Heart left ventricle (tissue), 16 donors: ENCODE measurements at places on chromosomes 12 and 14. TPM values are rescaled to one million over a fixed set of nuclear protein-coding genes. Genes with fewer than 3 reads are reported as not detected.

Gene NRXN3
- 0.77 TPM for total RNA-seq

Gene PPP1R3E
- 4.8 TPM for total RNA-seq

Gene NOVA1
- total RNA-seq = 3.8 TPM

Gene IFT81
- total RNA-seq = 9.8 TPM

Gene SLC25A47
- not detected for total RNA-seq

Gene HECTD1
- 145 TPM for total RNA-seq

Gene LYSET
- total RNA-seq = 8.8 TPM

Gene GNPNAT1
- total RNA-seq = 10.6 TPM

Gene OR11H7
- total RNA-seq = not detected

Gene HRK
- total RNA-seq = 0.20 TPM

Gene TRHDE
- total RNA-seq = 0.19 TPM

DNA sequence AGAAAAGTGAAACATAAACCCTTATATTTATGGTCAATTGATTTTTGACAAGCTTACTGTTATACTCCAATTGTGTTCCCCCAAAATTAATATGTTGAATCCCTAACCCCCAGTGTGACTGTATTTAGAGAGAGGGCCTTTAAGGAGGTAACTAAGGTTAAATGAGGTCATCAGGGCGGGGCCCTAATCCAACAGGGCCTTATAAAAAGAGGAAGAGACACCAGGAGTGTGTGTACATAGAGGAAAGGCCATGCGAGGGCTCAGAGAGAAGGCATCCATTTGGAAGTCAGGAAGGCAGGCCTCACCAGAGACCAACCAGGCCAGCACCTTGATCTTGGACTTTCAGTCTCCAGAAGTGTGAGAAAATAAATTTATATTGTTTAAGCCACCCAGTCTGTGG is 6.5 kb upstream of the VTI1B start:
- DNase-seq = no peak

DNA sequence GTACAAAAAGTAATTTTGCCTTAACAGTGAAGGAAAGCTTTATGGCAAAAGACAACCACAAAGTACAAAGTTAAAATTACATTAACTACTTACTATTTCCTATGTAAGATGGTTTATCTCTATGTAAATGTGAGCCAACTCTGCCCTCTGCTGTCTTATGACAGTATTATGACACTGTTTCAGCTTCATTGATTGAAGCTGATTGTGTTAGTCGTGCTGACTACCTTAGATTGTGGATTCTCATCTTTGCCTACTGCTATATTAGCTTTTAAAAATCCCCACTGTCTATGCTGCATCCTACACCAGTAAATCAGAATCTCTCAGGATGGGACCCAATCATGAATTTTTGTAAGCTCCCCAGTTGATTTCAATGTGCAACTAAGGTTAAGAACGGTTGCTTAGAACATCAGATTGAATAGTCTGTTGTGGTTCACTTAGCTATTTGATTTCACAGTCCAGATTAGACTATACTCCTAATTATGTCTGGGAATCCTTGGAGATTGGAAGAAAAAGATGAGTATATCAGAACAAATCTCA is 12.2 kb upstream of the SPTB start:
- no peak for DNase-seq

DNA sequence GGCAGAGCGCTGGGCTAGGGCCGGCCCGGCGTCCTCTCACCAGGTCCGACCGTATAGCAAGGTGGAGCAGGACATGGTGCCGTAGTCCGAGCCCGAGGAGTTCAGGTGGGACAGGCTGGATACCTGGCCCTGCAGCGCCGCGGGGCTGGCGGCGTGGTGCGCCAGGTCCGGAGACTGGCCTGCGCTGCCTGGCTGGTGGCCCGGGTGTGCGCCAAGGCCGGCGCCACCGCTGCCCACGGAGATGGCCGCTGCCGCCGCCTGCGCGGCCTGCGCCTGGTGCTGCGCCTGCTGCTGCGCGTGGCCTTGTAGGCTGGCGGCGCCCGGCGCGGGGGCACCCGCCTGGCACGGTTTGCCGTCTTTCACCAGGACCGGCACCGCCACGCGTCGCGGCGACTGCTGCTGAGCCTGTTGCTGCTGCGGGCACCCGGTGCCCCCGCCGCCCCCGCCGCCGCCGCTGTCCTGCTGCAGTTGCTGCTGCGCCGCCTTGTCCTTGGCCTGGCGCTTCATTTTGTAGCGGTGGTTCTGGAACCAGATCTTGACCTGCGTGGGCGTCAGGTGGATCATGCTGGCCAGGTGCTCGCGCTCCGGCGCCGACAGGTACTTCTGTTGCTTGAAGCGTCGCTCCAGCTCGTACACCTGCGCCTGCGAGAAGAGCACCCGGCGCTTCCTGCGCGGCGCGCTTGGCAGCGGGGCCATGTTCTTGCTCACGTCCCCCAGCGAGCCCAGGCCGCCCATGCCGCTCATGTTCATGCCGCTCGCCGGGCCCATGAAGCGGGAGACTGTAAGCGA is 2.6 kb downstream of the NKX2-1 start:
- DNase-seq = no peak

- peak; percentile 32 for DNase-seq
Observed at GRCh38 chr12:94587266-94588241, 62.8 kb downstream of the TMCC3 start.

DNA sequence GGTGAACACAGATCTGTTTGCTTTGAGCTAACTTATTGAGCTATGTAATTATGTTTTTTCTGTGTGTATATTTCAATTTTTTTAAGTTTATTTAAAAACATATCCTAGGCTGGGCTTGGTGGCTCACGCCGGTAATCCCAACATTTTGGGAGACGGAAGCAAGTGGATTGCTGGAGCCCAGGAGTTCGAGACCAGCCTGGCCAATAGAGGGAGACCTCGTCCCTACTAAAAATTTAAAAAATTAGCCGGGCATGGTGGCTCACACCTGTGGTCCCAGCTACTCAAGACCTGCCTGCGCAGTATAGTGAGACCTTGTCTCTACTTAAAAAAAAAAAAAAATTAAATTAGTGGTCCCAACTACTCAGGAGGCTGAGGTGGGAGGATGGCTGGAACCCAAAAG is 16.2 kb upstream of the RNASE1 start:
- DNase-seq = no peak

DNA sequence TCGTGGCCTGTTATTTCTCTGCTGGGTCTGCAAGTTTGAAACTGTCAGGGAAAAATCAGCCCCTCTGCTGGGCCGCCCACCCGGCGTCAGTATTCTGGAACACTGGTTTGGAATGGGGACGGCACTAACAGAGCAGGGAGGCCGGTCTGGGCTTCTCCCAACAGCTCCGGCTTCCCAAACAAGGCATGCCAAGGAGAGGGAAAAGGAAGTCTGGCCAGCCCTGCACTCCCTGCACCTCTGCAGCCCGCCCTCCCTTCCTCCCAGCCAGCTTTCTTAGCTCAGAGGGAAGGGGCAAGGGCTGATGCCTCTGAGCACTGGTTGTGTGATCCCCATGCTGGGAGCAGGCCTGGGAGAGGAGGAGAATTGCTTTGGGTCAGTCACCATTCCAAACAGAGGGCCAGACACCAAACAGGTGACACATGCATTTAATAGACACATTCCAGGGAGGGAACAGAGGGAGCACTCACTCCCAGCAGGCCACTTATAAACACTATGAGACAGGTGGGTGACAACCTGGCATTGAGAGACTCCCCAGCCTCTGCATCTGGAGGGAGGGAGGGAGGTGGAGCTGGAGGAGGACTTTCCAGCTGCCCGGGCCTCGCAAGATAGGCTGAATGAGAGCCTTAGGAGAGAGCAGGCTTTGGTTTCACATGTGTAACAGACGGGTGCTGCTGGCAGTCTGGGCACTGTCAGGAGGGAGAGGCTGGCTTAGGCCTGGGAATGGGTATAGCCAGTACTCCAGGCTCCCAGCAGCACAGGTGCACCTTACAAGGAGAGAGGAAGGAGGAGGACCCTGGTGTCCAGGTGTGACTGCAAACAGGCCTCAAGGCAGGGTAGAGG is 10.3 kb downstream of the KRT75 start:
- DNase-seq = no peak

- DNase-seq = no peak
Observed at GRCh38 chr12:28427046-28427445, 236.8 kb downstream of the CCDC91 start.

GRCh38 chr12:108678104-108678730 is 44.5 kb upstream of the SELPLG start:
- DNase-seq = no peak

- DNase-seq = no peak
Observed at GRCh38 chr14:92641306-92641705, 107.1 kb downstream of the LGMN start.

DNA sequence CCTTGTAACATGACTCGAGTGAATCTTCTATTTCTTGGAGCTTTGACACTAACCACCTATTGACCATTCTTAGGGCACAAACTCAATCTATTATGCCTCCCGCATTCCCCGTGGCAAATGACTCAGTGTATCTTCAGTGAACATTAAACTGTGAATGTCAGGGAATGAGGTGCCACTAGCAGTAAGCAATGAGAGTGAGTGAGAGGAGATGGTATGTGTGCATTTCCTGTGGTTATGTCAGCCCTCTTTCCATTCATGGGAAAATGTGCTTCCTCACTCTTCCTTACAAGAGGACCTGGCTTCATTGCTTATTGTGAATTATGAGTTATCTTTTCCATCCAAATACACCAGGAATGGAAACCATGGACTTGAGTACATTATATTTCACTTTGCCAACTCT is 229.2 kb downstream of the EMP1 start:
- no peak for DNase-seq

- no peak for DNase-seq
Observed at GRCh38 chr12:2794191-2794735, 507 bp upstream of the FKBP4 start.

GRCh38 chr12:52837413-52837741 is 3.3 kb upstream of the KRT79 start:
- no peak for DNase-seq

DNA sequence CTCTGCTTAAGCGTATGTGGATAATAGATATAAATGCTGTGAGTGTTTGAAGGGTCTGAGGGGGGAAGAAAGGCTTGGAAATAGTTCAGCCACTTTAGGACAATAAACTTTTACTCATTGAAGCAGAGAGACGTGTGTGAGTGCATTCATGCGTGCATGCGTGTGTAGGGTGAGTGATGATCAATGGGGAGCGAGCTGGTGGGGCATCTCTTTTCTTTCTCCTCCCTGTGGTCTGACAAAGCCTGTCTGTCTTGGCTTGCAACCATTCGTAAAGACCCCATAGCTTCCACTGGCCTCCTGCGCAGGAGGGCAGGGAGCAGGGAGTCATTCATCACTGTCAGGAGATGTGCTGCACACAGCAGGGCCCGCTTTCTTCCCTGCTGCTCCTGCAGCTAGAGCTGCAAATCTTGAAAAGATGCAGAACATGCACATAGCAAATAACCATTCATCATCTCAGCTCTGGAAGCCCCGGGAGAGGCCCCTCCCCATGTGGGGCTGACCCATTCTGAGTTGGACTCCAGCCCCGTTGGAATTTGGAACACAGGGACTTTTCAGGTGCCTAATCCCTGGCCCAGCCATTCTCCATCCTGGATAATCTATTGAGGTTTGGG is 223.2 kb downstream of the PPM1H start:
- DNase-seq = no peak

GRCh38 chr12:57138526-57139272 is 8.7 kb downstream of the LRP1-AS start:
- peak; percentile 91 for DNase-seq

DNA sequence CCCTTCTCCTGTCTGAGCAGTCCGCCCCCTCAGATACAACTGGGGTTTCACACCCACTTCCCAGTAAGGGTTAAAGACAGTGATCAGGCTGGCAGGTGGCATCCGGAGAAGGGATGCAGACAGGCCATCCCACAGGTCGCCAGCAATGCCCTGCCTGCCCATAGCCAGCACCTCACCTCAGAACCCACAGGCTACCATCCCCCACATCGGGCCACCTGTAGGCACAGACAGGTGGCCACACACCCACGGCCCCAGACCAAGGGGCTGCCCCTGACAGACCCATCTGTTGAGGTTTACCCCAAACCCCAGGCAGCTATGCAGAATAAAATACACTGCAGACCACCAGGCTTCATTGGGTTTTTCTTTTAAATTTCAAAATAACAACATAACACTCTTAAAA is 57.5 kb downstream of the CCNK start:
- DNase-seq = no peak

- DNase-seq = no peak
Observed at GRCh38 chr12:68883151-68883550, 49.8 kb downstream of the CPM start.

- no peak for DNase-seq
Observed at GRCh38 chr12:98741196-98741555, 96.1 kb downstream of the APAF1 start.

GRCh38 chr12:47821346-47821706 is 1.6 kb upstream of the HDAC7 start:
- no peak for DNase-seq

GRCh38 chr12:20055856-20056255 is 312.5 kb upstream of the PDE3A start:
- DNase-seq = no peak

GRCh38 chr12:4270831-4271716 is 2.5 kb upstream of the CCND2 start:
- DNase-seq = peak; percentile 66

DNA sequence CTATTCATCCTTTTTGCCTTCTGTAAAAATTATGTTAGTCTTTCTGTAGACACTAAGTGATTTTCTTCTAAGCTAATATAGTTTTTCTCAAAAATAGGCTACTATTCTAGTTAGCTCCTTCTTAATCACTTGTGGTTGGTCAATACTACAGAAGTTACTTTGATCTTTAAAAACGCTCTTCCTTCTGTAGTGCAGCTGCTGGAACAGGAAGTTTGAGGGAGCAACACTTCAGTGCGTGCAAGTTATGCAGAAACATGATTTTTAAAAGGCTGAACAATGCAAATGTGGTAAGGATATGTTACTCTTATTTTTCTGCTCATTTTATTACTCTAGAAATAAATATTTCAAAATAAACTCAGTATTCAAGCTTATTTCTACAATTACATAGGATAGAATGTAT is 11.1 kb upstream of the RERGL start:
- DNase-seq = no peak

GRCh38 chr14:55938249-55938791 is 179.9 kb upstream of the PELI2 start:
- peak; percentile 64 for DNase-seq

GRCh38 chr12:71948390-71948789 is 9.7 kb downstream of the TPH2 start:
- no peak for DNase-seq

DNA sequence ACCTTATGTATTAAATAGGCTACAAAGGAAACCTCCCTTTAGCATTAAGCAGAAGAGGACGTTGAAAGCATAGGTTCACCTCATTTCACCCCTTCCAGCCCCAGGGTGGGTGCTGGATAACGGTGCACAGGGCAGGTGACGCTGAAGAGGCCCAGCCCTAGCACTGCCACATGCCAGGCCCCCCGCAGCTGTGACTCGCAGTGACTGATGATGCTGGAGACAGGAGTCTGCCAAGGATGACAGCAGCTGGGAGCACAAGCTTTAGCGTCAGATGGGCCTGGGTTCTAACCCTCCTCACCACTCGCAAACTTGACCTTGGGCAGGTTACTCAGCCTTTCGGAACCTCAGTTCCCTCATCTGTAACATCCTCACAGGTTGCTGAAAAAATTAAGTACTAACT is 76.7 kb downstream of the TBK1 start:
- DNase-seq = no peak
